Right atrium auricular region (tissue), 2 donors: ENCODE measurements at places on chromosomes 7 and 10. TPM values are rescaled to one million over a fixed set of nuclear protein-coding genes. Genes with fewer than 3 reads are reported as not detected.

DNA sequence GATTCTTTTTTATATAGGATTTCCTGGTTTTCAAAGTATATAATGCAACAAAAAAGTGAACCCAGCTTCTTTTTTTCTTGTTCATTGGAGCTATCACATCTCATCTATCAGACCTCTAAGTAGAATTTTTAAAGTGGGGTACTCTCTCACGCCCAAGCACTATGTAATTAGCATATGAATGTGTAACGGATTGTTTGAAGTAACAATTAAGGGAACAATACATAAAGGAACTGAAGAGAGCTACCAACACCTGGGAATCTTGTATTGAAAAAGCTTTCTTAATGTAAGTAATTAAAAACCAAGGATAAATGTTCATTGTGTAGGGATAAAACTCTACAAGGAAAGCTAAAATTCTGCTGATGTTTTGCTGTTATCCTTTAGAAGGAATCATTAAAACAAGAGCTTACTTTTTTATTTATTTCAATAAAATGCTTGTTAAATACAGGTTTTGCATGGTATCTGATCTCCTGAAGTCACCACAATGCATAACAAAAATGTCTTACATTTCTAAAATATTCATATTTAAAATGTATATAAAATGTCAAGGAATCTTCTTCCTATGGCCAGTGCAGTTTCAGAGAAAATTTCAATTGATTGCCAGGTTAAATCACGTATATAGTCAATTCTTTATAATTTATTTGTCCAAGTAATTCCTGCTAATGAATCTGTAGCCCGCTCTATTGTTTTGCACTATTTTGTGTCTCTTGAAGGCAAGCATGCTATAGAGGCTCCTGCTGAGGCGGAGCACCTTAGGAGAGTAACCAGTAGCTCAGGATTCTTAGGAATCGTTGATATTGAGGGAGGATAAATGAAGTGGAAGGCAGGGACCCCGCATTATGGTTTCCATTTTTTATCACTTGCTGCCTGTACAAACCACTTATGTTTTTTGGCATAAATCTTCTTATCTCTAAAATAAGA, 51.6 kb downstream of the PTPRZ1 start:
- no peak for DNase-seq

GRCh38 chr7:81469869-81470723, 299.8 kb downstream of the HGF start:
- peak; percentile 65 for DNase-seq

DNA sequence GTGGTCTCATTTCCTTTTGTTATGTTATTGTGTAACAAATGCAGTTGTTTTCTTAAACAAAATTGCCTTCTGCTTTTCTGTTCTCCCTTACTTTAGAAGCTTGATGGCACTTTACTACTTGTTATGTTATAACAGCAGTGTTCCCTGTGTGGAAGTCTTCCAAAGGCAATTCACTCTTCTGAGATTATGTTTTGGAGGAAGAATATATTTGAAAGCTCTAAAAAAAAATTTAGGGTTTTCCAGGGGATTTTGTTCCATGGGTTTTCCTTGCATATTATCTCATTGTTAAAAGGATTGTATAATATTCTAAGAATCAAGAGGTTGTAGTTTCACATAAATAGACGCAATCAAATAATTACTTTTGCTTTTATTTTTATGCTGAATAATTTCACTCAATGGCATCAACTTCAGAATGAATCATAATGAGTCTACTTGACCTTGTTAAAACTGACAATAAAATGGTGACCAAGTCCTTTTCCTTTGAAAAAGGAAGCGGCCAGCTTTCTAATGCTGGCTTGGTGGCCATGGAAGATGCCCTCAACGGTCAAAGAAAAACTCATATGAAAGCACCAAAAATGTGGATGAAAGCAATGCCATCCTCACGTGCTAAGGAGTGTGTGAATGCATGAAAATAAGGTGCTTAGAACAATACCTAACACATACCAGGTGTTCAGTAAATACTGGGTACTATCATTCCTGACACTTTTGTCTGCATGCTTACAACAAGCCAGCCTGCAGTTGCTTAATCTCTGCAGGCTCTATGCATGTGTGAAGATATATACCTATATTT, 92.4 kb upstream of the KLF6 start:
- DNase-seq: peak; percentile 48

DNA sequence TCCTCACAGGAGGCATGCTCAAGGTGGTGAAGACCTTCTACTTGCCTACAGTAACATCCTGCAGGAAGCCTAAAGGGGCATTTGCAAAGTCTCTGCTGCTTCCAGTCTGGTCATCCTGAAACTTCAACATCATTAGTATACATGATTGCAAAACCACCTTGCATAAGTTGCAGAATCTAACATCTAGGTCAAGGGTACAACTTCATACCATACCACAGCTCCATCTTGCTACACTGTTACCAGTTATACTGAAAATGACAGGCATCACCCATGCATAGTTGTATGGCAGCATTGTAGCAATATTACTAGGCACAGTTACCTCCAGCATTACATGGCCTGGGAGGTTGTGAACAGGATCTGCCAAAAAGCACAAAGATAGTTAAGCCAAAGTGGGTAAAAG, 13.7 kb upstream of the MACROH2A2 start:
- DNase-seq: no peak

GRCh38 chr7:50369143-50370026, 64.9 kb downstream of the IKZF1 start:
- no peak for DNase-seq

- DNase-seq: no peak
Measured at GRCh38 chr7:13801669-13802068, 187.8 kb downstream of the ETV1 start.

GRCh38 chr10:4868357-4868657, 42.3 kb downstream of the AKR1E2 start:
- DNase-seq: no peak

The C7orf33 gene
- total RNA-seq: not detected

The DHX32 gene
- total RNA-seq: 44.5 TPM

The SH2D4B gene
- not detected for total RNA-seq
